ENCODE measurements at places on chromosomes 6 and 20. TPM values are rescaled to one million over a fixed set of nuclear protein-coding genes. Genes with fewer than 3 reads are reported as not detected.

- peak; percentile 95 for DNase-seq
Measured at GRCh38 chr6:121515630-121516265, 80.3 kb downstream of the GJA1 start.

DNA sequence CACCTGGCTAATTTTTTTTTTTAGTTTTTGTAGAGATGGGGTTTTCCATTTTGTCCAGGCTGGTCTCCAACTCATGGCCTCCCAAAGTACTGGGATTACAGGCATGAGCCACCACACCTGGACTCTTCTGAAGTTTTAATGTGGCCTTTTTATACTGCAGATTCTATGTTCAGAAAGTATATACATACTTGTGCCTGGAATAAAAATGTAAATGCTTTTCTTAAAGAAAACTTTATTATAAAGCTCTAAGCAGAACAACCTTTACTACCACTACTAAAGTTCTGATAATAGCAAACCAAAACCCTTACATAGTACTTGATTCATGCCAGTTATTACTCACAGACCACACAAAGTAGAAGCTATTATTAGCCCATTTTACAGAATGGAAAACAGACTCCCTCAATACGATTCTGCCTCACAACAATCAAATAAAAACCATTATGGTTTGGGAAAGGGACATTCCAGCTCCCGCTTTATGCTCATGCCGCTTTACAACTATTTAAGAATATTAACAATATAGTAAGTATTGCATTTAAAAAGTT lies 5.3 kb downstream of the PHIP start:
- no peak for DNase-seq

GRCh38 chr20:30815577-30816181 lies 441.8 kb upstream of the DEFB115 start:
- DNase-seq: no peak

DNA sequence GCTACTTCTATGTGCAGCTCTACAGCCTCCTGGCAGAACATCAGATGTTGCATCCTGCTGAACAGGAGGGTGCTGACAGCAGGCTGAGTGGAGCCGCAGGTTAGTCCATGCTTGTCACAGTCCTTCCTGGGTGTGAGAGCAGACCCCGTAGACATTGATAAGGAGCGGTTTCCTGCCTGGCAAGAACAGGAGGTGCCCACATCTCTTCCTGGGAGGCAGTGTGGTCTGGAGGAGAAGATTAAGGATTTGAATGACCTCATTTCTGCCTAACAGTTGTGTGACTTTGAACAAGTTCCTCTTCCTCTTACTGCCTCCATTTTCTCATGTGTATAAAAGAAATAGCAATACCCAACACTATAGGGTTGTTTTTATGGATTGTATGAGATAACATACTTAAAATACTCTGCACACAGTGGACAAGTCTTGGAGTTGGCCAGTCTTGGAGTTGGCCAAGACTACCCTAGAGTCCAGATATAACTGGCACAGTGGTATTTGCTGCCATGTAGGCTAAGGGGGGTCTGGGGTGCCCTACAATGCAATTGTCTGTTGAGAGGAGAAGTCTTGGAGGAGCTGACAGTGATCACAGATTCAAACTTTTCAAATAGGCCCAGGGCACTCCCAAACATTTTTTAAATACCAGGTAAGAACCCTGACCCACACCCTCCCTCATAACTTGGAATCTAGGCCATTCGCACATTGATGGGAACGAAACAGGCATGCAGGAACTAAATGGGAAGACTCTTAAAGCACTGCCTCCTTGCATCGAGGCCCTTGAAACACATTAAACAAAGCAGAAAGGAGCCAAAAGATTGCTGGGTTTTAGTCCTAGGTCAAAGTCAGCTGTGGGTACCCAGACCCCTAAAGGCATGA lies 32.6 kb upstream of the TBC1D7 start:
- peak; percentile 56 for DNase-seq

The CTCFL gene
- total RNA-seq: not detected
